ENCODE measurements at places on chromosomes 3 and 15.

- DNase-seq, result no peak
These were observed 28.2 kb downstream of the PPP4R2 start for GRCh38 chr3:73024836-73025235.

GRCh38 chr3:179375091-179375999 lies 27.8 kb downstream of the MFN1 start:
- DNase-seq, result no peak

DNA sequence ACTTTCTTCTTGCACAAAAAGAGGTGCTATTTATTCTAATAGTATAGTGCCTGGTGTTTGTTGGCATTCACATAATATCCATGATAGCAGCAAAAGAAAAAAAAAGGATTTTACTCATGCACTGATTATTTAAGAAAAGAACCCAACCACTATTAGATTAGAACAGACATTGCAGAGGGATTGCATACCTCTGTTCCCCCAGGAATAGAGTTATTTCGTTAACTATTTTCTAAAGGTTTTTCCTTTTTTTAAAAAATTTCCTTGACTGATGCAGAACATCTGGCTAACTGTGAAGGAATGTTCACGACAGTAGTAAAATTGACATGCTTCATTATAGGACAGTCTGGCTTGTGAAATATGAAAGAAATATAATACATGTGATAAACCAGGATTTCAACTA lies 136.6 kb upstream of the PTX3 start:
- DNase-seq, result no peak

DNA sequence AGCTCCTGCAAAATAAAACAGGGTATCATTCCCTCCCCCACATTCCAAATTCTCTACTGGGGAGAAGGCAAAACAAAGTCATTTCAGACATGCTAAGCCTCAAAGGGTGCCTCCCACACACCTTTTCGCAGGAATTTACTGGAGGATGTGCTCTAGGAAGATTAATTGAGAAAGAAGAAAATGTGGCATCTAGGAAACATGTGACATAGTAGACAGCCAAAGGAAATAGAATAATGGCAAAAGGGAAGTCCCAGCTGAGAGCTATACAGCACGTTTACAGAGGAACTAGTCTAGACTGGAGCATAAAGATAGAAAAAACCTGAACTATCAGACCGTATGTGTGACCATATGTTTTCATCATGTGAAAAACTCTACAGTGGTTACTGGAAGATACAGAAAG lies 58.8 kb upstream of the MELTF start:
- DNase-seq, result no peak

DNA sequence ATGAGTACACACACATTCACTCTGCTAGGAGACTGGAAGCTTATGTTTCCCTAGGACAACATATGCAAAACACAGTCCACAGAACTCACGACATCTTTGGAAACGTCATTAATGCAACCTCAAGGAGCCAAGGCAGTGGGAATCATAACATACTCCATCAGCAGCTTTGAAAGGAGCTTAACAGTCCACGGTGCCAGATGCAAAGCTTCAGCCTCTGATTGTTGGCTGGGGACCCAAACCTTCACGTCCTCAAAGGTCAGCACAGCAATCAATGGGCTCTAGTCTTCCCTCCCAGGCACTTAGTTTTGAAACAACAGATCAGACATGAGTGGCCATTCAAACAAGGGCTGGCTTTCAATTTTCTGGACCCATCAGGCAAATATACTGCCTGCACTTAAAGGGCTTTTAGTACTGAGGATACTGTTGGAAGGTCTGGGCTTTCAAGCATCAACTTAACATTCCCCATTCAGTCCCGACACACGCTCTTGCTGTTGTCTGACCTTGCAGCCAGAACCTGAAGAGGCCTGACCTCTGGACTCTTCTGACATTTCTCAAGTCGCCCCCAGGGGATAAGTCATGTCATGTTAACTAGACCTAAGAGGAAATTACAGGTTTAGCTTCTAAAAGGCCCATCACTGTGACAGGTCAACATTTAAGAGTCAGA lies 223.0 kb downstream of the PDZRN3 start:
- DNase-seq, result no peak

DNA sequence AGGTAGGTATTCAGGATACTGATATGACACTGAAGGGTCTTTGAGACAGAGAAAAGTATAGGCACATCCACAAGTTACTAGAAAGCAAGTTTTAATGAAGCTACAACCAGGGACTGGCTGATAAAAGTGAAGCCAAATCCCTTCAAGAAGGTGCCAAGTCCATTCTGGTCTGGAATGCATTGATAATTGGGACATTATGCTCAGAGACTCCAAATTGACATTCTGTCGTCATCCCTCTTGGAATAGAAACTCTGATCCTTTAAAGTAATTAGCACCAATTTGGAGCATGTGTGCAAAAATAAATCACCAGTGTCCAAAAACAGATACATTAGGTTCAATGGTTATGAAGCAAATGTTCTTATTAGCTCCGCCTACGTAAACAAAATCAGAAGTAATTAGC lies 47.3 kb upstream of the BCL6 start:
- DNase-seq, result no peak

DNA sequence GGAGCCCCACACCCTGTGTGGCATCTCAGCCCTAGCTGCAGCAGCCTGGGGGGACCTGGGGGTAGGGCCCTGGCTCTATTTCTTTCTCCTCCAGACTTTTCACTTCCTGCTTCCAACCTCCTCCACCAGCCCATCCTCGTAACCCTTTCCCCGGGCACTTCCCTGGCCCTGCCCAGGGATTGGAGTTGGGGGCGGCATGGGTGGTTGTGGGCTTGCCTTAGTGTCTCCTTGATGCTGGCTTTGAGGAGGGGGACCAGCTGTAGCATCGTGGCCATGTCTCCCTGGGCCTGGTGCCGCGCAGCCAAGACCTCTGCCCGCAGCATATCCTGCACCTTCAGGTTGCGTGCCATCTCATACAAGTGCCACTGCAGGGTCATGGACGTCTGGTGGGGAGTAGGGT lies 28.1 kb downstream of the CYP11A1 start:
- DNase-seq, result no peak

- no peak for DNase-seq
These were observed 1.5 kb upstream of the CACNA2D3 start for GRCh38 chr3:54120657-54121413.

DNA sequence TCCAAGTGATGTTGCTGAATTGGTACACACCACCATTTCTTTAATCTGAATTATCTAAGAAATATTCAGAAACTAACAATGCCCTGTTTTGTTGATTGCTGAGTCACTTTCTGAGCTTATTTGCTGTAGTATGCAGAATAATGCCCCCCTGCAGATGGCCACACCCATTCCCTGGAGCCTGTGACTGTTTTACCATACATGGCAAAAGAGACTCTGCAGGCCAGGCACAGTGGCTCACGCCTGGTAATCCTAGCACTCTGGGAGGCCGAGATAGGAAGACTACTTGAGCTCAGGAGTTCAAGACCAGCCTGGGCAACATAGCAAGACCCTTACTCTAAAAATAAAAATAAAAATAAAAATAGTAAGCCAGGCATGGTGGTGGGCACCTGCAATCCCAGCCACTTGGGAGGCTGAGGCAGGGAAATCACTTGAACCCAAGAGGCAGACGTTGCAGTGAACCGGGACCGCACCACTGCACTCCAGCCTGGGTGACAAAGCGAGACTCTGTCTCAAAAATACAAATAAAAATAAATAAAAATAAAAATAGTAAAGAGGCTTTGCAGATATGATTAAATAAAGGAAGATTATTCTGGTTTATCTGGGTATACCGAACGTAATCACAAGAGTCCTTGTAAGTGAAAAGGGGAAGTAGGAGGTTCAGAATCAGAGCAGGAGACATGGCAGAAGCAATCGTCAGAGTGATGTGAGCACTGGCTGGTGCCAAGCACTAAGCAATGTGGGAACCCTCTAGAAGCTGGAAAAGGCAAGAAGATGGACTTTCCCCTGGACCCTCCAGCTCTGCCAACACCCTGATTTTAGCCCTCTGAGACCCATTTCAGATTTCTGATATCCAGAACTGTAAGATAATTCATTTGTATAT lies 19.0 kb downstream of the PCYT1A start:
- DNase-seq, result no peak

DNA sequence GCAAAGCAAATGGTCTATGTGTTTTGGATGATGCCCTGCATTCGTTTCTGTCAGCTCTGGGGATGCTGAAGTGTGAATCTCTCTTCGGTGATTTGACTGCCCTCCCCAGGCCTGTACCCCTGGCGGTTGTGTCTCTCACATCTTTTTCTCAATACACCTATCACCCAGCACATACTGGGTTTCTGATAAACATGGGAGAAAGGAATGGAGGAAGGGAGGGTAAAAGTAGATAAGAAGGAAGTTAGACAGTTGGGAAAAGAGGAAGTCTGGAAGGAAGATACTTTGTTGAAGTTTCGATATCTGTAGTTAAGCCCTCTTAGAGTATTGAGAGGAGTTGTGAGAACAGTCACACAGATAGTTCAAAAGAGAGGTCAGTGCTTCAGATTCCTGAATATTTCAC lies 35.8 kb upstream of the LRTM1 start:
- DNase-seq, result no peak

- no peak for DNase-seq
These were observed 152.0 kb downstream of the KLHL25 start for GRCh38 chr15:85642693-85643066.

DNA sequence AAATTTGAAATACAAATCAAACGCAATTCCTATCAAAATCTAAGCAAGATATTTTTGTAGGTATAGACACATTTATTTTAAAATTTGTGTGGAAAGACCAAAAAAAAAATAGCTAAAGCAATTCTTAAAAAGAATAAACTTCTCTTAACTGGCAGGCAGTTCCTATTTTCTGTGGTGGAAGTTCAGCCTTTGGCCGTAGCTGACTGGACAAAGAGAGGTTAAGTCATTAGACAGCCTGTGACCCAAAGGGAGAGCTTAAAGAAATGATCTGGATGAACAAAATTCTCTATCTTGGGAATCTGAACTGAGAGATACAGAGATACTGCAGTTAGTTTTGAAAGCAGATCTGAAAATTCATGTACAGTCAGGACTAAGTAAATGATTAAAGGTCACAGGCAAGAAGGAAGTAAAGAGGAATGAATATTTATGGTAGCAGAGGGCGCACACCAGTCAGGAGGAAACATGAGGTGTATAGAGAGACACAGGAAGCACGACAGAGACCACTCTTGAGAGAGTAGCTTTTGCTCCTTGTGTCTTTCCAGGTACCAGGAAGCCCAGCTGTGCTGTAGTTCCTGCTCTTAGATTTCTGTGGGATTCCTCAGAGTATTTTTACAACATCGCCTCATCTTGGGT lies 57.5 kb downstream of the TPRG1 start:
- no peak for DNase-seq

DNA sequence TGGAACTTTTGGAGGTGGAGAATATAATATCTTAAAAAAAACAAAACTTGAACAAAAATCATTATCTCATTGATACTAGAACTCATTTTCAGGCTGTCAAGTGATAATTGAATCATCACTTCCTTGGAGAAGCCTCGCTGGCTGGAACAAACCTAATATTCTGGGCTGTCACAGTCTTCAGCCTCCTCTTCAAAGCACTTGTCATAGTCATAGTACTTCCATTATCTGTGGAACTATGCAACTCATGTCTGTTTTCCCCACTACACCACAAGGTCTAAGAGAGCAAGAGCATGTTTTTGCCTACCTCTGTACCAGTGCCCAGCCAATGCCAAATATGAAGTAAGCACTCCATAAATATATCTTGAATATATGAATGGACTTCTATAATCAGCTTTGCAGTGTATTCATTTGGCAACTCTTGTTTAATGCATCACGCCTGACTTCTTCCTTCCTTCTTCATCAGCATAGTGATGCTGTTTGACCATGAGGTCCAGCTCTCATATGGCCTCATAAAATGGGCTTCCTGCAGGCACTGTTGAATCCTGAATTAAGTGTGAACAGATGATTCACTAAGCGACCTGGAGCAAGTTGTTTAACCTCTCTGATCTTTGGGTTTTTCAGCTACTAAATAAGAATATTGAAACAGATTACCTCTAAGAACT lies 86.6 kb upstream of the SNRK start:
- DNase-seq, result no peak

DNA sequence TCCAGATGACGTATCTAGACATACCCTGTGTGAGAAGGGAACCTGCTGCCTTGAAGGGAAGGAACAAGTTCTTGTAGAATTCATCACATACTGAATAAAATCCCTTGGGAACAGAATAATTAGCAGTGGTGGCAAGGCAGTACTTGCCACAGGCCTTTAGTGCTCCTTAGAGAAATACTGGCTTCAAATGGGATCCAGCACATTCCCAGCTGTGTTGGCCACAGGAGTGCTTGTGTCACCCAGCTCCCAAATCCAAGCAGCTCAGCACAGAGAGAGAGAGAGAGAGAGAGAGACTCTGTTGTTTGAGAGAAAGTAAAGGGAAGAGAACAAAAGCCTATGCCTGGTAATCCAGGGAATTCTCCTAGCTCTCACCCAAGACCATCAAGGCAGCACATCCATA lies 969.0 kb upstream of the ALCAM start:
- DNase-seq, result no peak

DNA sequence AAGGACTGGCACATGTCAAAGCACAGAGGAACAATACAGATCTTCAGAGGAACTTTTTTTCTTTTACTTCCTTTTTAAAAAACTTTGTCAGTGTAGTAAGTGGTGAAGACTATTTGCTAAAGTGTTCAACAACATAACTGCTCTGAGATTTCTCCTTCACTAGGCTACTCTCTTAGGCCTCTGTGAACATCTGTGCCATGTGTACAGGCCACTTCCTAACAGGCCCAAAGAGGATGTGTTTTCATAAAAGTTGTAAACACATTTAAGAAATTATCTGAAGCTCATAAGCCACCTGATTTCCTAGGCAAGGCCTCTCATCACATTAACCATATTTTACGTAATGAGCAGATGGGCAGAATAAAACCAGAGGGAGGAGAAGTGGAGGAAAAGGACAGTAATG lies 235.4 kb downstream of the FHIT start:
- DNase-seq, result no peak

DNA sequence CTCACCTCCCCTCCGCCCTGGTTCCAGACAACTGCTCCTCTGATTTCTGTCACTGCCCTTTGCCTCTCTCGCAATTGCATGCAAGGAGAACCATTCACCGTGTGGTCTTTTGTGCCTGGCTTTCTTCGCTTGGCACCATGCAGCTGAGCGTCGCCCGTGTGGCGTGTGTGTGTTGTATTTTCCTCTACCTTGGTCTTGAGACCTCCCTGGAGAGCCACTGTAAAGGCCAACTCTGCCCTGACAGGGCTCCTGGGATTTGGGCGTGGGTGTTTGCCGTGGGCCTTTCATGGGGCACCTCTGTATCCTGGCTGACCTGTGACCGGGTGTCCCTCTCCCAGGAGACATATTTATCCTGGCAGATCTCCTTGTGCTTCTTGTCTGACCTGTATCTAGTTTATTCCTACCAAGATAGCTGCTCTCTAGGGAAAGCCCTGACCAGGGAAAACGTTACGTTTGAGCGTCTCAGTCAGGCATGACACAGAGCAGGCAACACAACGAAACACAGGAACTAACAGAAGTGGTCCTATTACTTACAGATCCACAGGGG lies 2.0 kb upstream of the PIGZ start:
- no peak for DNase-seq

- DNase-seq, result peak; percentile 53
These were observed 26.5 kb upstream of the ERC2 start for GRCh38 chr3:56494679-56495322.

GRCh38 chr3:38141173-38141951 lies 2.9 kb downstream of the MYD88 start:
- DNase-seq, result no peak

GRCh38 chr3:126375835-126376331 lies 18.7 kb upstream of the KLF15 start:
- no peak for DNase-seq

GRCh38 chr3:41846850-41847249 lies 115.1 kb downstream of the ULK4 start:
- no peak for DNase-seq

GRCh38 chr3:4930501-4930900 lies 48.7 kb upstream of the BHLHE40 start:
- no peak for DNase-seq

GRCh38 chr3:53224536-53224935 lies 31.3 kb downstream of the TKT start:
- DNase-seq, result no peak
